Kidney tubule cell (primary cell): ENCODE measurements at places on chromosomes 16 and 17.

- DNase-seq: no peak
These were observed 13.2 kb upstream of the PDXDC1 start for GRCh38 chr16:14961405-14962186.

GRCh38 chr16:25271421-25271820, 13.8 kb upstream of the ZKSCAN2 start:
- no peak for DNase-seq

DNA sequence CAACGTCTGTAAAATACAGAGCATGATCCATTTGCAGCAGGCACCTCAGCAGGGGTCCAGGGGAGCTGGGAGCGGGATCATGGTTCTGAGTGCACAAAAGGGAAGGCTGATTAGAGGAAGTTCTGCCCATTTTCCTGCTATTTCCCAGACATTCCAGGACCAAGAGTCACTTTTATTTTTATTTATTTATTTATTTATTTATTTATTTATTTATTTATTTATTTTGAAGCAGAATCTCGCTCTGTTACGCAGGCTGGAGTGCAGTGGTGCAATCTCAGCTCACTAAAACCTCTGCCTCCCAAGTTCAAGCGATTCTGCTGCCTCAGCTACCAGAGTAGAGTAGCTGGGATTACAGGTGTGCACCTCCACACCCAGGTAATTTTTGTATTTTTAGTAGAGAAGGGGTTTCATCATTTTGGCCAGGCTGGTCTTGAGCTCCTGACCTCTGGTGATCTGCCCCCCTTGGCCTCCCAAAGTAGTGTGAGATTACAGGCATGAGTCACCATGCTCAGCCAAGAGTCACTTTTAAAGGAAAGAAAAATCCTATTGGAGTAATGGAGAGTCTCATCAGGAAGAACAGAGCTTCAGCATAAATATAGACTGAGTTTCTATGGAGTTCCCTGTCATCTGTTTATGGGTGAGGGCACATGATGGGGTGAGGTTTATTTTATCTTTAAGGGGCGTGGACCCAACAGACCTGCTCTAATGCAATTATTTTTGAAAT, 355.2 kb downstream of the HAPSTR1 start:
- DNase-seq: peak; percentile 62

- DNase-seq: peak; percentile 59
These were observed 199.8 kb upstream of the WSCD1 start for GRCh38 chr17:5870231-5870953.

DNA sequence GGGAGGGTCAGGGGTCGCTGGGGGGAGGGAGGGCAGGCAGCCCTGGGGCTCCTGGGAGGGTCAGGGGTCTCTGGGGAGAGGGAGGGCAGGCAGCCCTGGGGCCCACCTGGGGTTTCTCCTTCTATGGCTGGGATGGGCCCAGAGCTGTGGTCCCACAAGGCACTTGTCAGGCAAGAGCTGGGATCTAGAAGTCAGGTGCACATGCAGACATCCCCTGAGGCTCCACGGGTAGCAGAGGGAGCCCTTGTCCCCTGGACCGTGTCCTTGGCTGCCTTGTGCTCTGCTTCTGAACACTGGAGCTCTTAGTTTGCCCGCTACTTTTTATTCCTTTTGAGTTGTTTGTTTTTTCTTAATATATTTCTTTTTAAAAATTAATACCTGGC, 1.8 kb downstream of the TUBB3 start:
- DNase-seq: peak; percentile 46

DNA sequence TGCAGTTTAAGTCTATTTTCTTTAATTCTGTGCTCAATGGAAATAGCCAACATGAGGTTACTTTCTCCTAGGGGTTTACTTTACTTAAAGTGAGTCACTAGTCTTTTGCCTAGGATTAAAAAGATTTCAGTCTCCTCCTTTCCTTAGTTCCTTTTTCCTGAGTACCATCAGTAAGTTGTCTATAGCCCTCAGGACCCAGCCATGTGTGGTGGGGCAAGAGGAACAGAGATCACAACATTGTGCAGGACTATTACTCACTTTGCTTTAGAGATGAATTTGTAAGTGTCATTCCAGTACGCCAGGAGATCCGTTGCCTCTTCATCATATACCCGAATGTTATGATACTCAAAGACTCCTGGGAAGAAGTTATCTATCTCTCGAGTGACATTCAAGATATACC, 27.7 kb upstream of the CORO6 start:
- no peak for DNase-seq

- no peak for DNase-seq
These were observed 20.0 kb upstream of the KCNJ16 start for GRCh38 chr17:70055000-70055399.

GRCh38 chr16:22071331-22071910, 20.9 kb upstream of the VWA3A start:
- peak; percentile 3 for DNase-seq

GRCh38 chr16:57898961-57899360, 72.0 kb downstream of the CNGB1 start:
- peak; percentile 85 for DNase-seq

DNA sequence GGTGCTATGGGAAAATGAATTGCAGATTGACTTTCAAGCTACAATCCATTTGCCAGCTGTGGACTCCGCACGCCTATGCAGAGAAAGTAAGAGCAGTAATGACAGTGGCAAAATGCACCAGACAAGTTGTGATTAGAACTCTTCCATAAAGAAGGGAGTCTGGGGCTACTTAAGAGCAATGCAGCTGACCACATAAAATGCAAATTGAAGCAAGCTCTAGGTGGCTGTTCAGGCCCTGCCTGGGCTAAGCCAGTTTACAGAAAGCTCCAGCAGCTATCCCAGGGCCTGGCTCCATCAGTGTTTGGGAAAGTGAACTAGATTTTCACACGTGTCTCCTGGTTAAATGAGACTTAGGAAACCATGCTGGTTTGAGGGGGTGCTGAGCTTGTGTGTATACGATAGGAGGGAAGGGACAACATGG, 2.2 kb upstream of the MAP2K6 start:
- DNase-seq: no peak

- no peak for DNase-seq
These were observed 7.1 kb downstream of the TAF1C start for GRCh38 chr16:84179612-84180320.

GRCh38 chr16:87178977-87179376, 138.2 kb downstream of the C16orf95 start:
- peak; percentile 85 for DNase-seq

DNA sequence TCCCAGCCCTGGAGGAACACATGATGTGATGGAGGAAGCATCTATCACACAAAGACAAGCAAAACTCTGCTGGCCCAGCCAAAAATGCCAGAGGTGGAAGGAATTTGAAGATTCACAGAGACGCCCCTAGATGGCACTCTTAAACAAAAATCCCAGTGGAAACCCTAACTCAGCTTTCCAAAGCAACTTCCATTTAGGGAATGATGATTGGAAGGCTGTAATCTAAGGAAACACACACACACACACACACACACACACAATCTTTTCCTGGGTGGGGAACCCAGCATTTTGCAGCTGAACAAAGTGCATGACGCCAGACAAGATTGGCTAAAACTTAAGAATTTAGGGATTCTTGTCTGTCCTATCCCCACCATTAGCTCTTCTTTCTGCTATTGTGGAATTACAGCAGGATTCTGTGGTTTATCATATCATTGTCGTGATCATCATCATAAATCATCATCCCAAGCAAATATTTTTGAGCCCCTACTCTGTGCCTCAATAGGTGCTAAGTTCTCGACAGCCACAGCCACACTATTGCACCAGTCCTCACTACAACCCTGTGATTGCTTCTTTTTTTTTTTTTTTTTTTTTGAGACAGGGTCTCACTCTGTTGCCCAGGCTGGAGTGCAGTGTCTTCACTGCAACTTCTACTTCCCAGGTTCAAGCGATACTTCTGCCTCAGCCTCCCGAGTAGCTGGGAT, 1.6 kb upstream of the LDAF1 start:
- DNase-seq: peak; percentile 76

GRCh38 chr16:247027-247426, 12.4 kb downstream of the FAM234A start:
- no peak for DNase-seq

- no peak for DNase-seq
These were observed 310.0 kb downstream of the SEC14L1 start for GRCh38 chr17:77450742-77451244.

DNA sequence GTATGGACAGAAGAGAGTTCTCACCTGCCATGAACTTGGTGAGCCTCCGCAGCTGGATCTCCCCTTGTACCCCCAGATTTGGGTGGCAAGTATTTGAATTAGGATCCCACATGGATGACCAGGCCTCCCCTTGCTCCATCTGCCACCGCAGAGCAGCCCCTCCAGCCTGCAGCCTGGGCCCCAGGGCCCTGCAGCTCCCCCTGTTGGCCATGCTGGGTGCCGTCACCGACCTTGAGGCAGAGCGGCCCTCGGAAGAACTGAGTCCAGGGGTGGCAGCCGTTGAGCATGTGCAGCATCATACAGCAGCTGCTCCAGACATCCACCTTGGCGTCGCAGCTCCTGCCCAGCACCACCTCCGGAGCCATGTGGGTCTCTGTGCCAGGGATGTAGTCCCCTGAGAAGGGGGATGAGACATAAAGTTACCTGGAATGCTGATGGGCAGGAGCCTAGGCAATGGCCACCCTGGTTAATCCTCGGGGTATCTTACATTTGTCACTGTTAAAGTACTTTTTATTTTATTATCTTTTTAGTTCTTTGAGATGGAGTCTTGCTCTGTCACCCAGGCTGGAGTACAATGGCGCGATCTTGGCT, 9.0 kb upstream of the SPATA32 start:
- no peak for DNase-seq

GRCh38 chr17:48701864-48702532, 20.3 kb downstream of the PRAC1 start:
- no peak for DNase-seq

DNA sequence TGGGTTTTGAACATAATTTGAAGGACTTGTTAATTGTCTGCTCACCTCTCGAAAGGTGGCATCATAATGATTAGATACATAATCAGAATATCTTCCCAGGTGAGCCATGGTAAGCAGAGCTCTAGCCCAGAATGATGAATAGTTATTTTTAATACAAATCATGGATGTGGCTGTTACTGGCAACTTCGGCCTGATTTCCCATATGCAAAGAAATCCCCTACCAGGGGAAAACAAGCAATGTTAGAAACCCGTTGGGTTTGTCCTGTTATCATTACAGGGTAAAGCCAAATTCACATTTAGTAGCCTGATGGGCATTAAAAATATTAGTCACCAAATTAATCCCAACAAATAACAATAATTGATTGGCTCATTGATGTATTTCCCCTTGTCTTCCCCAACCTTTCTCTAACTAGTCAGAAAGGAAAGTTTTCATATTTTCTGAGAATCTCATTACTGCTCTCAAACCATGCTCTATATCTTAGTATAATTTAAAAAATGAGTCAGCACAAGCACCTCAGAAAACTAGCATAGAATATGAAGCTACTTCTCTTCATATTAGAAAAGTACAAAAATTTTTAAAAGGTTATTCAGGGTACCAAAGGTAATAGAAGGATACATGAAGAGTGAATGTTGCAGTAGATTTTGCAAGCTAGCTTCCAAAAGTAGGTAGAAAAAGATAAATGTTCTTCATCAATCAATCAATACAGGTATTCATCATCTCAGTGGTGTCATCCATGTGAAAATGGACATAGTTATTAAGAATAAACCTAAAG, 5.0 kb downstream of the STAT5B start:
- DNase-seq: no peak

GRCh38 chr17:31733326-31733725, 125.7 kb downstream of the COPRS start:
- no peak for DNase-seq

GRCh38 chr16:30561089-30561816, 3.1 kb upstream of the ZNF764 start:
- peak; percentile 20 for DNase-seq

- no peak for DNase-seq
These were observed 25.0 kb downstream of the GABARAPL2 start for GRCh38 chr16:75590920-75591843.

- DNase-seq: peak; percentile 80
These were observed 3.1 kb downstream of the RNF227 start for GRCh38 chr17:7912927-7913524.

- DNase-seq: no peak
These were observed 12.0 kb downstream of the AXIN1 start for GRCh38 chr16:340370-341091.

GRCh38 chr17:51778842-51779241, 379.7 kb downstream of the CA10 start:
- no peak for DNase-seq

DNA sequence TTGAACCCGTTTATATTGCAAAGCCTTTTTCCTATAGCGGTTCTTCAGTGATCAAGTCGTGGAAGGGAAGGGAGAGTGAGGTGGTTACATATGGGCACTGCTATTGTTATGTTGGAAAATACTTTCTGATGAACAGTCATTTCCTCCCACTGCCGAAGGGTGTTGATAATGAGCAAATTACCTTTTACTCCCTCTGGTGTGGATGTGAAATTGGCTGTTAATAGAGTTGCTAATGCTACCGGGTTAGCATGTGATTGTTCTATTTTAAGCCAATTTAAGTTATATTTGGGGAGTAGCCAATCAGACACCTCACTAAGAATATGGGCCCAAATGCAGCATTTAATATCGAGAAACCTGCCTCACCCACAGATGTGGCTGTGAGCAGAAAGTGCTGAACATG, 15.6 kb upstream of the PMFBP1 start:
- DNase-seq: no peak

DNA sequence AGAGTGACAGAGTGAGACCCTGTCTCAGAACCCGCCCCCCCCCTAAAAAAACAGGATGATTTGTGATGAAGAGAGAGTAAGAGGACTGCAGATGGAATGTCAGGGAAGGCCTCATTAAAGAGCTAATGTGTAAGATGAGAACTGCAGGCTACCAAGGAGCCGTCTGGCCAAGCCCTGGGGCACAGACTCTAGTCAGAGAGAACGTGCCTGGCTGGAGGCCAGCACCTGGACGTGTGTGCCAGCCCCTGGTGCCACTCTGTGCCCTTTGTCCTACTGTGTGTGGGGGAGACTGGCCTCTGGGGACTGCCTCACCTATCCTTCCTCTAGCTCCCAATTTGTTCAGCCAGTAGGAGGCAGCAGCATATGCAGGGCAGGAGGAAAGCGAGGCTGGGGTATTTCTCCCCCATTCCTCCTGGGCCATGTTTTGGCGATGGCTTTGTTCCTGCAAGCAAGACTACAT, 37.1 kb downstream of the KNOP1 start:
- no peak for DNase-seq

- DNase-seq: peak; percentile 82
These were observed 597 bp downstream of the LIG3 start for GRCh38 chr17:34980681-34981537.

DNA sequence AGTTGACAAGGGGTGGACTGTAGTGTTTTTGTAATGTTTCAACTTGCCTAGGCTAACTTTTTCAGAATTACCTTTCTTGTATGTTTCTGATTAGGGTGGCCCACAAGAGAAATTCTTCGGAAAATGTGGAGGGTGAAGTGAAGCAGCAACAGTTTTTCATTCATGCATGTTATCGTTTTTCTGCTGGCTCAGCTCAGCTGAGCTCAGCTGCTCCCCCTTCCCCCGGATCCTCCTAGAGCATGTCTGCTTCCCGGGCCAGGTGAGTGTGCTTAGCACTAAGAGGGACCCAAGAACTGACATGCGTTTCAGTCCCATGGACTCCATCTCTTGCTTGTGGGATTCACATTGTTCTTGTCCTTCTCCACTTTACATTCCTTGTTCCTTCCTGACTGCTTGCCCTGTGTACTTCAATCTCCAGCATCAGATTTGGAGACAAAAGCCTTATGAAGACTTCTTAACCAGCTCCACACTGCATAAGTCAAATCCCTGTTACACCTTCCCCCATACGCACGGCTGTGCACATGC, 33.6 kb downstream of the SCPEP1 start:
- DNase-seq: no peak

GRCh38 chr16:83685615-83686165, 122.1 kb upstream of the HSBP1 start:
- DNase-seq: no peak
